Stimulated activated CD4-positive, alpha-beta T cell treated with anti-CD3 and anti-CD28 coated beads, Interleukin-12 subunit alpha, Interleukin-12 subunit beta, amount 100 ng/mL, for 4 hours (primary cell): ENCODE measurements at places on chromosomes 11 and 22.

GRCh38 chr22:31605851-31606585 is 56.0 kb downstream of the PISD start:
- no peak for DNase-seq

- no peak for DNase-seq
Observed at GRCh38 chr11:3786781-3787428, 10.4 kb downstream of the NUP98 start.

DNA sequence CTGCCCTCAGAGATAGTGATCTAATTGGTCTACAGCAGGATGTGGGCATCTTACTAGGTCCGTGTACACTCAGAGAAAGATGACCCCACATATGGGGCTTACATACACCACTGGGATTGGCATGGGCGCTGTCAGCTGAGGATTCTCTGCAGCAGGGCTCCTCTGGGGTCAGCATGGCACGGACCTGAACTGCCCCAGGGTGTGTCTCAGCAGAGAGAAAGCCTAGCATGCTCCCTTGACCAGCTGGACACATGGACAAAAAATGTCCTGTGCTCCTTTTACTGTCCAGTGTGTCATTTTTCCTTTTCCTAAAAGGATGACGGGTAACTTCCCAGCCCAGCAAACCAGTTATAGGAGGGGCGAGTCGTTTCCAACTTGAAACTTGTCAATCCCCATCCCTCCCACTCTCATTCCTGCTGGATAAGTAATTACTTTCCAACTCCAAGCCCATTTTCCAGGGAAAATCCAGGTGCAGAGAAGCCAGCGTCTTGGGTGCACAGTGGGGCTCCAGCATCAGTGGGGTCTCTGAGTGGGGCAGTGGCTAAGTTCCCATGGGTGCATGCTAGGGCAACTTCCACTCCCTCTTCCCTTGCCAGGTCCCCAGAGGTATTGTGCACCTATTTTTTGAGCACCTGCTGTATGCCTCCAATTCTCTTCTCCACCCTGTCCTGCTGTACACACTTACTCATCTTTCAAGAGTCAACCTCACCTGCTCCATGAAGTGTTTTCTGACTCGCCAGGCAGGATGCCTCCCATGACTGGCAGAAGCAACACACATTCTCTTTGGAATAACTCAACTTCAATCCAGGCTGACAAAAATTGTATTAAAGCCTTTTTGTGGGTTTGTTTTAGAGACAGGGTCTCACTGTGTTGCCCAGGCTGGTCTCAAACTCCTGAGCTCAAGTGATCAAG is 5.0 kb downstream of the VSTM5 start:
- no peak for DNase-seq

GRCh38 chr11:74171997-74172396 is 908 bp downstream of the PPME1 start:
- no peak for DNase-seq

DNA sequence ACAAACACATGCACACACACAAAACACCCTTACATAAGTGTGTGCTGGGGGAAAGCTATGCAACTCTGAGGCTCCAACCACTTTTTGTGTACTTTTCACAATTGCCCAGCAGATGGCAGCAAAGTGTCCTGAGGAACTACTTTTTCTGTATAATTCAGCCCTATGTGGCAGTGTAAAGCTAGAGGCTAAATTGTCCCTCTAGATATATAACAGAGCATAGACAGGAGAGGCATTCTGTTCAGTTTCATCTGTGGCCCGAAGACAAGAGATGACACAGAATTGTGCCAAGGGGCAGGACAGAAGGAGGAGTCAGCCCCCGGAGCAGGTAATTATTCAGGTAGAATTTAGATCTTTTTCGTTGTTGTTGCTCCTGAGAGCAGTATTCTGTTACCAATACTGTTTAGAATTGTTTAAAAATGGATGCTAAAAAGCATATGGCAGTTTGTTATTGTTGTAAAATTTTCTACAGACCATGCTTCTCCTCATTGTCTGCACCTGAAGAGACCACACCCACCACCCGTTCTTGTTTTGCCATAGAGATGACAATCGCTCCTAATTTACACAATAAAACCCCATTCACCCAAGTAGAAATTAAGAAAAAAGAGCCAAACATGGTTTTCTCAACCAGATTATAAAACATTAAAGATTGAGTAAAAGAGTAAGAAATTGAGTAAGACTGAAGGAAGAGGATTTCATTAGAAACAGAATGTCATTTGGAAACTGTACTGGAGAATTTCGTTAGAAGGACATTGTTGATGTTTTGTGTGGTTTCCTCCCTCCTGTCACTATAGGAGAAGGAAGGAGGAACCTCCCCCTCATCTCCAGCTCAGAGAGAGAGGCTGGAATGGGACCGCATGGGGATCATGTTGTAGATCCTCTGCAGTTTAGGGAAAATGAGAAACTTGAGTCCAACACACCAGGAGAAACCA is 14.5 kb upstream of the MS4A7 start:
- peak; percentile 33 for DNase-seq

DNA sequence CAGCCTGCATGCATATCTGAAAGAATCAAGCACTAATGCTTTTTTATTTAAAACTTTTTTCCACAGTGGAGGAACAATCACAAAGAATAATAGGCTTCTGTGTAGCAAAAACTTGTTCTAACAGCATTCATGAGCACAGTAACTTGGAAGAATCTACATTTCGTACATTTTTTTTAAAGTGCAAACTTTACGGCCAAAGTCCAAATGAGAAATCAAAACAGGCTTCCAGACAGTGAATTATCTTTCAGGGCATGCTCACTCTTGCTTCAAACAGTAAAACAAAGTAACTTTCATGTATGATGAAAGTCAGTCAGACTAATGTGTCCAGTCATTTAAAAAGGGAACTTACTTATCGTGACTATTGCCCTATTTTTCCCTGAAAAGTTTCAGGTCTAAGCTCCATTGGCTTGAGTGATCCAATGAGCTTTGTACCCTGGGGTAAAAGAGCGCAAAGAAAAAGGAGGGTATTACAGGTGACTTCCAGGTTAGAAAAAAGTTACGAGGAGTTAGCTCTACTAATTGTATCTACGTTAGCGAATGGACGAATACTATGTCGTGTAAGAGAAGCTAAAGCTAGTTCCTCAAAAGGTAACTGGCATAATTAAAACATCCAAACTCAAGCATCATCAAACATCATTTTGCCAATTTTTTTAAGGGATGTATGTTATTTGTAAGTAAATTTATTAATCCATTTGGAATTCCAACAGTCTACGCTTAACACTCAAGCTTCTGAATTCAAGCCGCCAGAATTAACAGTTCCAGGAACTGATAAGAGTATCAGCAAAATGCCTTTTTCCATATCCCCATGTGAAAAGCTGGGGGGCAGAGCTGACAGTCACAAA is 1.7 kb downstream of the PICALM start:
- DNase-seq: no peak

DNA sequence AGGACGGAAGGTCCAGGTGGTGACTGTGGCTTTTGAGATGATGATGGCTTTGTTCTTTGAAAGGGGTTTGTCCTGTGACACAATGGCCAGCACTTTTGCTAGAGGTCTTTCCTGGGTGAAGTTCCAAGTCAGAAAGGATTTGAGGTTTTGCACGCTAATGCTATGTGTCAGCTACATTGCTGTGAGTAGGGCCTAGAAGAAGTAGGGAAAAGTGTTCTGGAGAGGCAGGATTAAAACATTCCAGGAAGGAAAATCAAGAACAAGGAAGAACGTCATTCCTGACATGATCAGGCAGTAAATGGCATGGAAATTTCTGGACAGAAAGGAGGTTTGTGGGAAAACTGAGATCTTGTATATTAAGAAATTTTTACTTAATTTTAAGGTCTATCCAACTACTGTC is 290.7 kb downstream of the NTM start:
- DNase-seq: no peak

DNA sequence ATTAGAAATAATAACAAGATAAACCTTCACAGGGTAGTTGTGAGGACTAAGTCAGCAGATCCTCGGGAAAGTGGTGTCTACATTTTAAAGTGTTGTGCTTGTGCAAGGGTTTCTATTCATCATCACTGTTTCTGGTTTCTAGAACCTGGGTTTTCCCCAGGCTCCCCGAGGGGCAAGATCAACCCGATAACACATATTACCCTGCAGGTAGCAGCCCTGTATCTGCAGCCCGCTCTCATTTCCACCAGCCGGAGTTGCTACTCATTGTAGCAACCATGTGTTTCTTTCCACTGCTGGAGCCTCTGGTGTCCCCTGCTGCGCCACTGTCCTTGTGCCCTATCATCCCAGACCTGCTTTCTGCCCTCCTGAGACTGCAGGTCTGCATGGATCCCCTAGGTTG is 67.0 kb downstream of the MIAT start:
- no peak for DNase-seq

GRCh38 chr11:123547180-123547579 is 107.2 kb downstream of the SCN3B start:
- DNase-seq: no peak

- no peak for DNase-seq
Observed at GRCh38 chr11:120028897-120029258, 109.0 kb downstream of the TRIM29 start.

DNA sequence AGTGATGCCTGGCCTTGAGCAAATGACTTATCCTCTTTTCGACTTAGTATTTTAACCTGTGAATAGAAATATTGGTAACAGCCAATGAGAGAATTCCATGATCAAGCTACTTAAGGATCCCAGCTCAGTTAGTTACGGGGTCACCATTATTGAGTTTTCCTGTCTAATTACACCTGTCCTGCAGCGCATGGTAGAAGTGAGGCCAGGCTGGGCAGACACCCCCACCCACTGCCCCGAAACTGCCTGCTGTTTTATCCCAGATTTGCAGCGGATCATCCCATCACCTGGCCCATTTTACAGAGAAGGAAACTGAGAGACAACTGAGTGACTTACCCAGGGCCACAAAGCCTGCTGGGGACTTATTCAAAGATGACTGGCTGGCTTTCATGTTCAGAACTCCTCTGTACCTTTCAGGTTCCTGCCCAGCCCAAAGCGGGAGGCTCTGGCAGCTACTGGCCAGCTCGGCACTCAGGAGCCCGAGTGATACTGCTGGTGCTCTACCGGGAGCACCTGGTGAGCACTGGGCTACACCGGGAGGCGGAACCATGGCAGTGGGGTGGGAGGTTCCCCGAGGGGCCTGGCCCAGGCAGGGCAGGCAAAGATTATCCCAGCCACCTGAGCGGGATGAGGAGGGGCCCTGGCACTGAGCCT is 1.4 kb downstream of the MUS81 start:
- DNase-seq: no peak

GRCh38 chr11:3838504-3838903 is 2.3 kb downstream of the RHOG start:
- no peak for DNase-seq

GRCh38 chr22:29499852-29500251 is 19.8 kb downstream of the NEFH start:
- no peak for DNase-seq

DNA sequence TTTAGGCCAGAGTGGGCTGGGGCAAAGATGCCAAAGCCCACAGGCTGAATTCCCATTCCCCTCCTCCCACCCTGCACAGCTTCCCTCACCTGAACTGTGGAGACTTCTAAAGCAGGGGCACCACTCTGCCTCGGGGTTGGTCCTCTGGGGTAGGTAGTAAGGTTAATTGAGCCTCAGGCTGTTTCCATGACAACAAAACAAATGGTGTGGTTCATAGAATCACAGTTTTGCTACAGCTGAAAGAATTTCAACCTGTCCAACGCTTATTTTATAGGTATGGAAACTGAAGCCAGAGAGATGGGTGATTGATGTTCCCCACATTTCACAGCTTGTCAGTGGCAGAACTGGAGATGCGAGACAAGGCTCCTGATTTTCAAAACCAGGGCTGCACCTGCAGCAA is 109.5 kb downstream of the SNX19 start:
- no peak for DNase-seq

- DNase-seq: no peak
Observed at GRCh38 chr11:5928271-5928670, 13.8 kb upstream of the OR56A3 start.

DNA sequence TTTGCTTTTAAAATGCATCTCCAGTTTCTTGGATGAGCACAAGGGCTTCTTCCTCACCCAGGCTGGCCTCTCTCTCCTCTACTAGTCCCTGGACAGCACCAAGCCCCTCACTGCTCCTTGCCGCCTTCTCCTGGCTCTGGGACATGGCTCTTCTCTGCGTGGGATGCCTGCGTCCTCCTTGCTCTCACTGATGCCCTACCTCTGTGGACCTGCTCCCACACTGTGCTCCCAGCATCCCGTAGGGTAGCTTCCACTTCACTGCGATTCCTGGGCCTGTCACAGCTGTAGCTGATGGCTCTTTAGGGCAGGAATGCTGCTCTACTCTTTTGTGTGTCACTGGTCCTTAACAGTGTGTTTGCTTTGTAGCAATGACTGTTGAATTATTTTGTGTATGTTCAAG is 136.3 kb downstream of the SNX19 start:
- DNase-seq: no peak

GRCh38 chr22:32409977-32410376 is 2.1 kb downstream of the RTCB start:
- DNase-seq: no peak

- DNase-seq: no peak
Observed at GRCh38 chr11:33633251-33634003, 67.2 kb downstream of the C11orf91 start.

DNA sequence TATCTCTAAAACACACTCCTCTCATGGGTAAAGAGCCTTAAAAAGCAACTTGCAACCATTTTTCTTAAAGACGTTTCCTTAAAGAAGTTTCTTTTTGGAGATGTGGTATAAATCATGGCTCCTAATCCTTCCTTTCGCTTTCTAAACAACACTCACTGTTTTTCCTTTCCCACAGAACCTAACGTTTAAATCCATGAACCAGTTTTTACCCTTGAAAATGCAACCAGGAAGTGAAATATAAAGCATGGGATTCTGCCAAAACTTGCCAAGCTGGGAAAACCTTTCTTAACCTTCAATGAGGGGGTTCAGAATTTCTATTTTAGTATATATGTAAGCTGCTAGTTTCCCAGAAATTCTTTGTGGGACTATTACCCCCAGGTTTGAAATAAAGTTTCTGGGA is 8.6 kb downstream of the PLEKHA7 start:
- no peak for DNase-seq

DNA sequence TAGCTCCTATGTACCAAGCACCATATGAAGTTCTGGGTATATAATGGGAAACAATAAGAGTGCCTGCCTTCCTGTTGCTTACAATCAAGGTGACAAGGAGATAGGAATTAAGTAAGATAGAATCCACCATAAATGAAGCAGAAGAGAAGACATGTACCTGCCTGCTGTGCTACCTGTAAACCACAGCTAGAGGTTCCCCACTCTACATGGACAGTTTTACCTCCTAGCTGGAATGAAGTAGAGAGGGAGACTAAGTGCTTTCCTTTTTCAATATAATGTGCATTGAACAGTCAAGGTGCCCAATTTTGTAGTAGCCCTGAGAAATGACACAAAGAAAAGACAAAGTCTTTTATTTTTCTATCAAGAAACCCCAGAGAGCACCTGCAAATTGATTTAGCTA is 984.6 kb downstream of the DLG2 start:
- no peak for DNase-seq

GRCh38 chr11:126345759-126346585 is 9.5 kb upstream of the ST3GAL4 start:
- no peak for DNase-seq

GRCh38 chr11:13055200-13055599 is 46.1 kb downstream of the RASSF10 start:
- DNase-seq: no peak

GRCh38 chr11:44711113-44711786 is 15.5 kb upstream of the TSPAN18 start:
- no peak for DNase-seq

GRCh38 chr11:134574425-134574824 is 162.4 kb upstream of the B3GAT1 start:
- no peak for DNase-seq
